ENCODE measurements at places on chromosomes 2 and 18.

GRCh38 chr2:149544692-149545091 lies 42.9 kb downstream of the MMADHC start:
- DNase-seq, result no peak

- DNase-seq, result no peak
Observed at GRCh38 chr2:77328134-77328931, 193.8 kb downstream of the LRRTM4 start.

DNA sequence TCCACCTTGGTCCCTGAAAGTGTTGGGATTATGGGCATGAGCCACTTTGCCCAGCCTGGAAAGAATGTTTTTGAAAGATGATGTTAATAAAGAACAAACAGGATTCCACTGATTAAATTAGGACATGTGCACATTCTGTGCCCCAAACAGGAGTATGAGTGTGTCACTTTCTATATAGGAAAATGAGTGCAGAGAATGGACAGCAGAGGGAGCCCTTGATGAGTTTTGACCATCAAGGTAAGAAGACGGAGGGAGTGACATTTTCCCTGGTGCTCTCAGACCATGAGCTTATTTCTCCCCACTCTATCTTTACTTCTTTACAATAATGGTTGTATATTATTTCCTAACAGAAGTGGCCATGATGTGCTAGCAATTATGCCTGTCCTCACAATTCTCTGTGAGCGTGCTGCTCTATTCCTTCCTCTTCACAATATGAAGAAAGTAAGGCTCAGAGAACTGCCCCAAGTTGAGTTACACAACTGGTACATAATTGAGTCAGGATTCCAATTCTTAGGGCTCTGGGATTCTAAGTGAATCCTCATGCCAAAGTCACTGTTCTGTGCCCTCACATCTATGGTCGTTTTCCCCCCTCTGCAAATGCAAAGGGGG lies 20.6 kb downstream of the RPL37A start:
- DNase-seq, result no peak

- no peak for DNase-seq
Observed at GRCh38 chr2:191350826-191351225, 105.6 kb downstream of the MYO1B start.

- no peak for DNase-seq
Observed at GRCh38 chr2:102074152-102074783, 68.3 kb upstream of the IL1R1 start.

- no peak for DNase-seq
Observed at GRCh38 chr18:76505614-76506013, 10.6 kb upstream of the ZNF516 start.

GRCh38 chr18:9474108-9474982 lies 968 bp upstream of the RALBP1 start:
- DNase-seq, result no peak

- DNase-seq, result no peak
Observed at GRCh38 chr2:25470806-25471205, 129.1 kb upstream of the DNMT3A start.

GRCh38 chr2:213609570-213610170 lies 325.4 kb downstream of the SPAG16 start:
- DNase-seq, result no peak

GRCh38 chr2:55482186-55482884 lies 37.2 kb upstream of the CFAP36 start:
- no peak for DNase-seq

DNA sequence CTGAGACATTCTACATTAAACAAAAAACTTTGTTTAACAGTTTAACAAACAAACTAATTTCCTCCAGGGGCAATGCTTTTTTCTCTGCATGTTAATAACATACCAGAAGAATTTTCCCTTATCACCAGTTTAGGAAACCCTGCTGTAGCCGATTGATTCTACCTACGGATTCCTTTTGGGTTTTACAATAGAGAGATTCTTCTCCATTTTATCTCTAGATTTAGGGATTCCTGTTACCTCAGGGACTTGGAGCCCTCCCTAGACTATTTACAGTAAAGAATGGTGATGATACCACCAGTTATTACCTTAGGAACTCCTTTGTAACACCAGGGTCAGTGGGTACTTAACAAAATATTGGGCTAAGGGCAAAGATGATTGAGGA lies 5.3 kb upstream of the ERICH2 start:
- DNase-seq, result no peak

GRCh38 chr2:181234487-181234891 lies 222.7 kb upstream of the ITGA4 start:
- no peak for DNase-seq

GRCh38 chr2:174263997-174264396 lies 15.7 kb upstream of the OLA1 start:
- no peak for DNase-seq

DNA sequence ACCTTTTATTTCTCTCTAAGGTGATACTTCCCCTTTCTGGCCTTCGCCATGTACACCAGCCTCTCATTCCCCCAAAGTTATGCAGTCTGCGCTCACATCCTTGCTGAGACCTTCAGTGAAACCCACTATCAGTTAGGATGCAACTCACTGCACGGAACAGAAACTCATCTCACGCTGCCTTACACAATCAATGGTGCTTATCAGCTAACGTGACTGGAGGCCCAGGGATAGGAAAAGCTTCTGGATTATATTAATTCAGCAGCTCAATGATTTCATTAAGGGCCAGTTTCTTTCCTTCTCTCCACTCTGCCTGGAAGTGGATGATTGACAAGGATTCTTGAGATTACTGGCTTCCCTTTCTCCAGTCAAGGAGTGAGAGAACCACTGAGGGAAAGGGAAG lies 44.8 kb downstream of the CDH2 start:
- no peak for DNase-seq

DNA sequence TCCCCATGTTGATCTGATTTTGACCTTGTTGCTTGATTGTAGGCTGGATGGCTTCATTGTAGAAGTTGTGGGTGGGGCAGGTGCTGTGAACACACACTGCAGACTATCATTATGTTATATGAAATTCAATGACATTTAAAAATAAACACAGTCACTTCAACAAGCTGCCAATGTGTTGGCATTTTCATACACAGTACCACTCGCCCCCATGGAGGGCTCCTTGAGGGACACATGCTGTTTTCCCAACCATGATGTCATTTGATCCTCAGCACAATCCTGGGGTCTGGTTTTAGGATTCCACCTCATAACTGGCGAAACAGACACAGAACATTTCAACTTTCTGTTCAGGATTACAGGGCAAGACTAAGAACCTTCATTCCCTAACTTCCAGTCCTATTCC lies 86.9 kb downstream of the ZCCHC2 start:
- no peak for DNase-seq

DNA sequence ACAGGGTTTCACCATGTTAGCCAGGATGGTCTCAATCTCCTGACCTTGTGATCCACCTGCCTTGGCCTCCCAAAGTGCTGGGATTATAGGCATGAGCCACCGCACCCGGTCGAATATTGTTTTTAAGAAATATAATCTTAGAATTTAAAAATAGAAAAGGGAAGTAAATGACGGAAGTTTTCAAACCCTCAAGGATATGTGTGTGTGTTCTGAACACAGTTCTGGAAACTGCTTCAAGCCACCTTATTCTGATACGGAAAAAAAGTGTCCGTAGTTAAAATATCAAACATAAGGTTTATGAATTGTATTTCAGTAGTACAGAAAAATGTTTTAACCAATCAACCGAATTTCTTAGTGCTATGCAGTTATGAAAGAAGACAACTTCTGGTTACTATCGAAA lies 115.9 kb downstream of the UPP2 start:
- no peak for DNase-seq

GRCh38 chr2:139924070-139924469 lies 1143.9 kb upstream of the NXPH2 start:
- DNase-seq, result no peak

- DNase-seq, result no peak
Observed at GRCh38 chr2:12227941-12228608, 481.6 kb downstream of the LPIN1 start.

GRCh38 chr2:55862246-55862645 lies 61.3 kb downstream of the EFEMP1 start:
- DNase-seq, result no peak

DNA sequence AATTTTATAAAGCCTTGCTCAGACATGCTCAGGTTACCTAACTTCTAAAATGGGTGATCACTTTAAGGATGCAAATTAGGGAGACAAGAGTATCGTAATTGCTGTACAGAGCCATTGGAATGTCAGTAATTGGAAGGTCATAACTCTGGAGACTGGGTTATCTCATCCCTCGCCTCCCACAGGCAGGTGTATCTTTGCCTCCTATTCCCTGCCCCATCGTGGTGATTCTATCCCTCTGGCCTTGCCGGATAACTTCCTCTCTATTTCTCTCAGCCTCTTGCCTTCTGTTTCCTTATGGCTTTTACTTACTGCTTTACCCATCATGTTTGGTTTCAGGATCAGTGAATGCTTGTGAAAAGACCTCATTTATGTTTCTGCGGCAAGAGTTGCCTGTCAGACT lies 2.5 kb downstream of the PDK1 start:
- DNase-seq, result no peak

DNA sequence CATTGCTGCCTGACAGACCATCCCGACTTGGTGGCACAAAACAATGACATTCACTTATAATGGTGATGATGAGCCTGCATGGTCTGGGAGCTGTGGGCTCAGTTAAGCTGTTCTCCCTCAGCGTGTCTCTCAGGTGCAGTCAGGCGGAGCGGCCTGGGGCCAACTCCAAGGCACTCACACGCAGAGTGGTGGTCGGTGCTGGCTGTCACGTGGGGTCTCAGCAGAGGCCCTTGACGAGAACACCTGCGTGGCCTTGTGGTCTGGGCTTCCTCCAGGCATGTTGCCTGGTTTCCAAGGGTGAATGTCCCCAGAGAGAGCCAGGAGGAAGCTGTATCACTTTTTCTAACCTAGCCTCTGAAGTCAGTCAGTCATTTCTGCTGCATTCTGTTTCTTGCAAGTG lies 29.8 kb downstream of the ARMC9 start:
- DNase-seq, result no peak

DNA sequence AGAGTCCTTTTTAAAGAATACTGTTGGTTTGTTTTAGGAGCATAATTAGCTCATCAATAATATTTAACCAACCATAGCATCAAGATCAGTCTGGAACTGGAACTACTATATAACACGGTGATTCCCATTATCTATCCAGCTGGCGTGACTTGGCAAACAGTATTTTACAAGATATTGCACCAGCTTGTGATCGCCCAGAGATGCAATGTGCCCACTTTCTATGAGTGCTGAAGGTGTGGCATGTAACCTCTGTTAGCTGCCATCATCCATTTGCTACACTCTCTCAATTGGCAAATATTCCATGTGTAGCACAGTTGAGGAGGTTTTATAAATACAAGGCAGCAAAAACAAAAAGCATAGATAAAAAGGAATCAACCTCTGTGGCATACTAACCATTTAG lies 64.9 kb downstream of the FIGN start:
- no peak for DNase-seq

GRCh38 chr2:233460726-233461441 lies 105.7 kb downstream of the USP40 start:
- no peak for DNase-seq

GRCh38 chr2:218882461-218882816 lies 1.8 kb downstream of the WNT10A start:
- no peak for DNase-seq

DNA sequence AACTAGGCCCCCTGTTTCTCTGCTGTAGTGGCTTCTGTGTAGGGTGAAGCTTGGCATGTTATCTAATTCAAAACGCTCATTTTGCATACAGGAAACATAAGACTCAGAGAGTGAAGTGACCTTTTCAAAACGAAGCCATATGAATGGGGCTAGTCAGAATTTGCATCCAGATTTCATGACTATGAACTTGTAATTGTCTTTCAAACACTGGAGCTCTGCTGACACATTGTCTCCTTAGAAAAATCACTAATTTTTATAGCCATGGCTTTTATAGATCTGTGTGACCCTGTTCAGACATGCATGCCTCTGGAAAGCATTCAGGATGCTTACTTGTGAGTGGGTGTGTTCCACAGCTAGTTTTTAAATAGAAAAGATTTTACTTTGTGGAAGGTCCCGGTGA lies 444.3 kb upstream of the GCFC2 start:
- DNase-seq, result no peak

GRCh38 chr2:70820499-70820898 lies at the start of gene CLEC4F:
Gene CLEC4F, minus strand, starts transcription at chr2:70820599. Its CDS starts 76 bp downstream, at chr2:70820523.
- DNase-seq, result no peak

- DNase-seq, result no peak
Observed at GRCh38 chr2:170928036-170928823, 823 bp upstream of the GORASP2 start.

DNA sequence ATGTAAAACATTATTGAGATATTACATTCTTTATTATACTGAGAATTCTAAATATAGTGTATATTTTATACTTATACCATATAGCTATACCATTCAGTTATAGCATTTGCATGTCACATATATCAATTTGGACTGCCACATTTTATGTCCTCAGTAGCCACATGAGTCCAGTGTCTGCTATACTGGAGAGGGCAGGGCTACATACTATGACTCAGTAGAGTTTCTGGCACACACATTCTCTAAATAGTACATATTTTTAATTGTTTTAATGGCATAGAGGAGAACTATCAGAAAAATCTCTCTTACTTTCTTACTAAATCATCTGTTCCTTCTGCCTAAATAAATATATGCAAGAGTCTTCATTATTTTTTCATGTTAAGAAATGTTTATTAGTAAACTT lies 55.4 kb upstream of the COL5A2 start:
- no peak for DNase-seq

DNA sequence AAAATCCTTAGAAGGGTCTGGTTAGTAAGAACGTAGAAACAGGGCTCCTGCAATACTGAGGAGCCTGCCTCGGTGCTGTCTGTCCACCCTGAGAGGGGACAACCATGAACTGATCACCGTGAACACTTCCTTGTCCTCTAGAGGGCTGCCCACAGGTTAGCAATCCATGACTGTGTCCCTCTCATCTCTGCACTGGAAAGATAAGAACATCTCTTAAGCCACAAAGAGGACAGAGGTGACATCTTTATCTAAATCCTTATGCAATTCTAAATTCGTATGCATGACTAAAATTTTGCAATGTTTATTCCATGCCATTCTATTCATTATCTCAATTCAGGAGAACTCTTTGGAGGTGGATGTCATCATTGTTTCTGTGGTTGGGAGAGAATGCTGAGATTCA lies 12.8 kb downstream of the EFR3B start:
- no peak for DNase-seq

- DNase-seq, result no peak
Observed at GRCh38 chr2:61647044-61647443, 108.9 kb upstream of the XPO1 start.

All from stimulated activated CD4-positive, alpha-beta T cell treated with anti-CD3 and anti-CD28 coated beads, TNF-alpha, amount 100 ng/mL, for 1 hour (primary cell).